ENCODE measurements at places on chromosomes 5 and 9.

- no peak for DNase-seq
Observed at GRCh38 chr5:22710660-22711059, 142.5 kb downstream of the CDH12 start.

- no peak for DNase-seq
Observed at GRCh38 chr9:98806394-98807035, 955 bp upstream of the GALNT12 start.

DNA sequence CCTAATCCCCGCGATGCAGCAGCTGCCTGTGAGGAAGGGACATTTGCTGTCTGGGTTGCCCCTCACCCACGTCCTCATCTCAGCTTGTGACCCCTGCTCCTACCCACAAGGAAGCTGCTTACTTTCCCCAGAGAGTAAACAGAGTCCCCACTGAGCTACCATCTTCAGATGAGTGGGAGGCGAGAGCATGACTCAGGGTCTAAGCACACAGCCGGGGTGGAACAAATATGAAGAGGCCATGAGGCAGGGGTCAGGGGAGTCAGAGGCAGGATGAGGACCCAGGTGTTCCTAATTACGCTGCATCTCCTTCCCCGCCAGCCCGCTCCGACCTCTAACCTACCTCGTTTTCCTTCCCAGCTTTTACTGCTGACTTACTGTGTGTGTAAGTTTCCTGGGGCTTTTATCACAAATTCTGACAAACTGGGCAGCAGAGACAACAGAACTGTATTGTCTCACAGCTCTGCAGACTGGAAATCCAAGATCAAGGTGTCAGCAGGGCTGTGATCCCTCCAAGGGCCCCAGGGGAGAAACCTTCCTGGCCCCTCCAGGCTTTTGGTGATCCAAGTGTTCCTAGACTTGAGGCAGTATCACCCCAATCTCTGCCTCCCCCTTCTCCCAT lies 94.0 kb upstream of the DNAH5 start:
- no peak for DNase-seq

GRCh38 chr9:85527331-85528020 lies 214.3 kb downstream of the AGTPBP1 start:
- DNase-seq: no peak

DNA sequence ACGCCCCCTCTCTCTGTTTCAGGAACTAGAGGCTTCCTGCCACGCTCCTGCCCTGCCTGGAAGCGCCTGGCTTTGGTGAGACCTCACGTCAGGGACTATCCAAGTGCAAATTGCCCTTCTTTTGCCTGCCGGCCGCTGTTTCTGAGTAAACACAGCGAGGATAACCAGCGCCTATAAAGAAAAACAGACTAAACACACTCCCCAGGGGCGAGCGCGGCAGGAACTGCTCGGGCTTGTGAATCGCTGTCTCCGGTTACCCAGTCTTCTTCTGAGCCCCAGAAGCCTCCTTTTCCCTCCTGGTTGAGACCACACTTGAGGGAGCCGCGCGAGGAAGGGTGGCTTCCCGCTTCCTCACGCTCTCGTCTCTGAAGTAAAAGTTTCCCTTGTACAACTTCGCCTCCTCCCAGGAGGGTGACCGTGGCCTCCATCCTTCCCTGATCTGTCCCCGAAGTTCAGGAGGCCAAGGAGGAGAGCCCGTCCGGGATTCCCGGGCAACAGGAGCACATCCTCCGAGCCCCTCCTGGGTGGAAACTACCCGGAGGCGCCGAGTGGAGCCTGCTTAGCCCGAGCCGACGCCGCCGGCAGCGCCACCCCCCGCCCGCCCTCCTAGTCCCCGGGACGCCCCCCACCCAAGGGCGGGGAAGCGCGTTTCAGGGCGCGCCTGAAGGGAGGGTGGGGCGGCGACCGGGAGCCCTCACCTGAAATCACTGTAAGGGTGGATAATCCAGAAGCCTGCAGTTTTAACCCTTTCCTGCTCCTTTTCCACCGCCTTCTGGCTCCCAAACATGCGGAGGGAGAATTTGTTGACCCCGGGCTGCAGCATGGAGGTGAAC lies 993 bp downstream of the HCN1 start:
- no peak for DNase-seq

GRCh38 chr5:151243564-151243963 lies 9.4 kb upstream of the GM2A start:
- no peak for DNase-seq

- DNase-seq: no peak
Observed at GRCh38 chr5:1104327-1105006, 7.4 kb downstream of the SLC12A7 start.

DNA sequence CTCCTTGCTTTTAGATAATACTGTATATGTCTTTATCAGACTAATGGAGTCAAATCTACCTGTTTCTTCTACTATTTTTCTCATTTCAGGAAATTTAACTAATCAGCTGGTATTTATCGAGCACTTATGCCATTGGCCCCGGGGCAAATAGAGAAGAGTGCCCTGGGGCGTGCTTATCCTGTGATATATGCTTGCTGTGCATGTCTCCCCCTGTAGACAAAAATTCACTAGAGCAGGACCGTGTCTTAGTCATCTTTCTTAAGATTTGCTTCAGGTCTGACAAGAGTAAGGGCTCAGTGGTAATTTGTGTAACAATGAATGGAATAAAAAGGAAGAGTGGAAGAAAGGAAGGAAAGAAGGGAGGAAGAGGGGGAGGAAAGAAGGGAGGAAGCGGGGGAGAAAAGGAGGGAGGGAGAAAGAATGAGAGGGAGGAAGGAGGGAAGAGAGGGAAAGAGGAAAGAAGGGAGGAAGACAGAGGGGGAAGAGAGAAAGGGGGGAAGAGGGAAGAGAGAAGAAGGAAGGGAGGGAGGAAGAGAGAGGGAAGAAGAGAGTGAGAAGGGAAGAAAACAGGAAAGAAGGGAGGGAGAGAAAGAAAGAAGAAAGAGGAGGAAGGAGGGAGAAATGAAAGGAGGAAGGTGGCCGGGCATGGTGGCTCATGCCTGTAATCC lies 295.7 kb upstream of the PANK3 start:
- no peak for DNase-seq

GRCh38 chr5:5954275-5954598 lies 424.1 kb downstream of the MED10 start:
- no peak for DNase-seq
